Activated CD8-positive, alpha-beta memory T cell treated with anti-CD3 and anti-CD28 coated beads for 1 hour (primary cell): ENCODE measurements at places on chromosomes 2 and 18.

DNA sequence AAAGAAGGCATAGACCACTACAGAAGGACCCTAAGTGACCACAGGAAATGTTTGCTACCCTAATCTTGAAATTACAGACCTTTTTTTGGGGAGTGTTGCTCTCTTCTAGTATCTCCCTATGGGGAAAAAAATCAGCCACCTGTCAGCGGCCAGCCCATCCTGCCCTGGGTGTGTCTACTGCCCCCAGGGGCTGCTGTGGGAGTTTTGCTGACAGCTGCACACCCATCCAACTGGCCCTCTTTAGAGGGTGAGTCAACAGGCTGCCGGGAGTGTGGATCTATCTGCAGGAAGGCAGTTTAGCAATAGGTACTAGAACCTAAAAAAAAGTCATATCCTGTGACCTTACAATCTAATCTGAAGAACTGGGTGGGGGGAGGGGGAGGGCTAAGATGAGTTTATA, 796 bp upstream of the DYSF start:
- DNase-seq: no peak

DNA sequence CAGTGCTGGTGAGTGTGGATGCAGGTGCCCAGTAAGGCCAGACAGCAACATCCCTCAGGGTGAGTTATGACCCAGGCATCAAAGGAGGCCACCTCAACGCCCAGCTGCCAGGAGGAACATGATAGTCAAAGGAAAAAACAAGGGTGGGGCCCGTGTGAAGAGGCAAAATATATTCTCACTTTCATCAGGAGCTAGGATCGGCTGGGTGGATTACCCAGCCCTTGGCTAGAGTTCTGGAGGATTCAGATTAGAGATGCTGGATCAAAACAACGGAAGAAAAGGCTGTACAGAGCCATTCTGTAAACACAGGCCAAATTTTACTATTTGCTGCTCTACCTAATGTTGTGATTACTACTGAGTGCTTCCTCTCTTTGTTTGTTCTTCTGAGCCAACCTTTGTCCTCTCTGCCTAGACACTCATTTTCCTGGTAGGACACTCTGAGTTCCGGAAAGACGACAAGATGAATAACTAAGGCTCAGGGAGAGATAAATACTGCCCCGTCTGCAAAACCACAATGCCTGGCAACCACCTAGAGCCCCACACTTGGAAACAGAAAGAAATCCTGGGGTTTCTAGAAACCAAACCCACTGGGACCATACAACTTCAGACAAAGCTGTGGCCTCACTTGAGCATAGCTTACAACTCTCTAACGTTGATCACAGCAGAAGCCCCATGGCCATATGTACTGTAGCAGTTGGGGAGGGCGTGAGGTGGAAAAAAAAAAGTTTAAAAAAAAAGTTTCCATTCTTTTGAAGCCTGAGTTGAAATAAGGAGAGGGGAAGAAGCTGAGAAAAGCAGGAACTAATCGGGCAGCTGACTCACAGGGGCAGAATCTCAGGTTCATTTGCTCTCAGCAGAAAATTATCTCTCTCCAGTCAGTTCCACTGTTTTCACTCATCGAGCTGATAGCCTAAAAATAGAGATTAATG, 17.8 kb upstream of the PMAIP1 start:
- no peak for DNase-seq

DNA sequence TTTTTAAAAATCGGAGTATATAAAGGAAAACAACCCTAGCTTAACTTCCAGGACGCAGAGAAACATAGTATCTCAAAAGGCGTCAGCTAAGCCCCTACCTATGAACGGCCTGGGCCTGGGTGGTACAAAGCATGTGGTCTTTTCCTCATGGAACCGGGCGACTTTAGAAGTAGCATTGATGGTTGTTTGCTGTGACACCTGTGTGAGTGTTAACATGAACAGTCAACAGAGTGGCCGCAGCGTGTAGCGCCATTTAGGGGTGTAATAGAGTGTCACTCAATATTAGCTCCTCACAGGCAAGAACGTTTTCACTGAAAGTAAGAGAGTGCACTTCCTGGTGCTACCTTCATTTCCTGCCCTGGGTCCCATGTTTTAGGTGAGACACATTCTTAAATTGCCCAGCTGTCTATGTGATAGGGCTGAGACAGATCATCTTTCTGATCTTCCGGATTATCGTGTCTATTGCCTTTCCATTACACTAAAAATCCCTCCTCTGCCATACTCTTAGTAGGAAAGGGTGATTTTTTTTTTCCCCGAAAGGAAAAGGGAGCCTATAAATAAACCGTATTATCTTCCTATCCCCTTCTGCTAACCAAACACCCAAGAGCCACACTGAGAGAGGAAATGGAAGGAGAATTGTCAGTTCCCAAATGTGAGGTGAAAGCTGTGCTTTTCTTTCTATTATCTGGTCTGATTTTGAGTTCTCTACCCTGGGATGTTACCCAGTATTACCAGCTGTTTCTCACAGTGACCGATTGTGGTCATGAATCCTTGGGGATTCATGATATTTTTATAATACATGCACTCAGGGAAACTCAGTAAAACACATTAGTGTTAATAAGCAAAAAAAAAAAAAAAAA, 1.3 kb downstream of the GORASP2 start:
- peak; percentile 22 for DNase-seq

DNA sequence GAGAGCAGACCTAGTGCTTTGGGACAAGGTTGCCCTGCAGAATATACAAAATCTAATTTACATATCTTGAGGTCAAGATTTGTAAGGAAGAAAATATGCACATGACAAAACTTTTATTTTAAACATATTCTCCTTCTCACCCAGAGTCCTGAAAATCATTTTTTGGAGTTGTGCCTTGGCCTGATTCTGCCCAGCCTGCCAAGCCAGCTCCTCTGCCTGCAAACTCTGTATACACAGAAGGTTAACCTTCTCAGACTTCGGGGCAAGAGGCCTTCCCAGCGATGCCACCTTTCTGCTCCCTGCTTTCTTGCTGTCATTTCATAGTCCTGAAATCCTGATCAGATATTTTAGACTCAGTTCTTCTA, 95.8 kb upstream of the CAVIN2 start:
- DNase-seq: no peak

- no peak for DNase-seq
These were observed 74.3 kb downstream of the ICOS start for GRCh38 chr2:204010628-204011560.
